ENCODE measurements at places on chromosomes 5 and 9.

DNA sequence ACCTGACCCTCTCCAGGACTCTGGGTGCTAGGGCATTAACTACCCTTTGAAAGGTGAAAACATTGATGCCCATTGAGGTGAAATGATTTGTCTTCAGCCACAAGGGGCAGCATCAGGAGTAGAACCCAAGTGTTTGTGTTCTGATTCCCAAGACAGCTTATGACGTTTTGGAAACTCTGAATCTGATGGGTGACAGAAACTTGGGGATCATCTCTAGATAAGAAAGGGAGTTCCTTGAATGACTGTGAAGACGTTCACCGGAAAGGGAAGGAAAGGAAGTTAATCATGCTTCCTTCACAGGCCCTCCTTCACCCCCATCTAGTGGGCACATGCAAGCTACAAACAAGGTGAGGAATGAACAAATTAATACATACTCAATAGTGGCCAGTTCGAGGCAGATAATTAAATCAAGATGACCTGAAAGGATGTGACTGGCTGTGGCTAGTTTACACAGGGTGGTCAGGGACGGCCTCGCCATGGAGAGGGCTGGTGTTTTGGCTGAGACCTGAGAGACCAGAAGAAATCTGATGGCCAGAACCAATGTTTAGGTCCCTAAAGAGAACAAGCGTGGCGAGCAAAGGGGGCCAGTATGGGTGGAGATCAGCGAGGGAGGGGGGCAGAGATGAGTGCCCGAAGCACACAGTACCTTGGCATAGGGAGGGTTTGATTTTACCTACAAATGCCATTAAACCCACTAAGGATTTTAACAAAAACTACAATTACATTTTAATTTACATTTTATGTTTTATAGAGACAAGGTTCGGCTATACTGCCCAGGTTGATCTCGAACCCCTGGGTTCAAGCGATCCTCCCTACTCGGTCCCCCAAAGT, 937 bp upstream of the SLC26A2 start:
- DNase-seq = peak; percentile 82

DNA sequence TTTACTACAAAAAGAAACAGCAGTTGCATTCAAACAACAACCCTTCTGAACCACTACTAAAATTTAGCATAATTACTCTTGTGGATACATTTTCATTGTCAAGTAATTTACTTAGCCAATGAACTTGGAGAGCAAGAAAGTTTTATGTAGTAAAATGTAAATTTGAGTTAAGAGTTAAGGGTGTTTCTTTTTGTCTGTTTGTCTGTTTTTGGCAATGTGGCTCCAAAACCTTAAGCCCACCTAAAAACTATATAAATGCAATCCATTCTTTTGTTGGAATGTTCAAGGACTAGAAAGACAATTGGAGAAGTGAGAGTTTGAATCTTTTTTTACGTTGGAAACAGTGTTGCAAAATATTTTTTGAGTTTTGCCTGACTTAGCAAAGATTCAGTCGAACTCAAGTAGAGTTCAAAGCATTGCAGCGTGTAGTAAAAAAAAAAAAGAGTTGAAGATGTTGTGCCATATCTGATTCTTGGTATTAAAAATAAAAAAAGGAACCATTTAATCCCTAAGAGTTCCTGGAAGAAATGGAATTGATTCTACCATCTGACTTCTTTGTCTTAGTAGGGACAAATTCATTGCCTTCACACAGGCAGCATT, 867 bp downstream of the SYK start:
- DNase-seq = peak; percentile 39

- DNase-seq = no peak
Observed at GRCh38 chr9:85433046-85433445, 308.7 kb downstream of the AGTPBP1 start.

GRCh38 chr9:108257382-108257781, 598.4 kb downstream of the ACTL7B start:
- DNase-seq = no peak
